ENCODE measurements at places on chromosomes 5 and 9. TPM values are rescaled to one million over a fixed set of nuclear protein-coding genes. Genes with fewer than 3 reads are reported as not detected.

- no peak for DNase-seq
Observed at GRCh38 chr9:94881023-94881422, 154.5 kb downstream of the AOPEP start.

Gene MOB3B
- 13.8 TPM for polyA plus RNA-seq

- DNase-seq, result peak; percentile 69
Observed at GRCh38 chr5:1380011-1380817, 35.3 kb upstream of the CLPTM1L start.

DNA sequence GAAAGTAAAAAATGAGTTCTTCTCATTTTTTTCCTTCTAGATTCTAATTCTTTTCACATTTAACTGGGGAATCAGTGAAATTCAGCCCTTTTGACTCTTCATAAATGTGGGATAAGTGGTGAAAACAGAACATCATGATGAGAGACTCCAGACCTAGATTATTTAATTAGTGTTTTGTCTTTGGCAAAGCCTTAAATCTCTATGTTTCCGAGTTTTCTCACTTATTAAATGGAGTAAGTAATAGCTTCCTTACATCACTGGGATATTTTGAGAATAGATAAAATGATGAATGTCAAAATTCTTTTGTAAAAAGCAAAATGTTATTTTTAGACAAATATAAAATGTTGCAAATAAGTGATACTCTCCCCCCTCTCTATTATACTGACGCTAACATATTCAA, 468.6 kb upstream of the ARRDC3 start:
- DNase-seq, result no peak

DNA sequence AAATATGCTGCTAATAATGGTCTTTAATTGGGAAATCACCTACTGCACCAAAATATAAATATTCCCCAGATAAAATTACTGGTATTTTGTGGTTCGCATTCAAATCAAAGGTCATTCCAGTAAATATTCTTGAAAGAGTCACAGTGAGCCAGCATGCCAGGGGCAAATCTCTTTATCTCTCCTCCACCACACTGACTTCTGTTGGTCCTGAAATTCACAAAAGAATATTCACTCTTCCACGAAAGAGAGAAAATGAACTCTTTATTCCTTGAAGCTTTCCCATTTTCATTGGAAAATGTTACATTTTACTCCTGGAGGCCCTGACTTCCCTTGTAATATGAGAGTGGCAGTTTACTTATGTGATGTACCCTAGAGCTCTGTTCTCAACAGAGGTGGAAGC, 39.7 kb downstream of the ZNF366 start:
- no peak for DNase-seq

Gene NUDCD2
- polyA plus RNA-seq, result 49.8 TPM

DNA sequence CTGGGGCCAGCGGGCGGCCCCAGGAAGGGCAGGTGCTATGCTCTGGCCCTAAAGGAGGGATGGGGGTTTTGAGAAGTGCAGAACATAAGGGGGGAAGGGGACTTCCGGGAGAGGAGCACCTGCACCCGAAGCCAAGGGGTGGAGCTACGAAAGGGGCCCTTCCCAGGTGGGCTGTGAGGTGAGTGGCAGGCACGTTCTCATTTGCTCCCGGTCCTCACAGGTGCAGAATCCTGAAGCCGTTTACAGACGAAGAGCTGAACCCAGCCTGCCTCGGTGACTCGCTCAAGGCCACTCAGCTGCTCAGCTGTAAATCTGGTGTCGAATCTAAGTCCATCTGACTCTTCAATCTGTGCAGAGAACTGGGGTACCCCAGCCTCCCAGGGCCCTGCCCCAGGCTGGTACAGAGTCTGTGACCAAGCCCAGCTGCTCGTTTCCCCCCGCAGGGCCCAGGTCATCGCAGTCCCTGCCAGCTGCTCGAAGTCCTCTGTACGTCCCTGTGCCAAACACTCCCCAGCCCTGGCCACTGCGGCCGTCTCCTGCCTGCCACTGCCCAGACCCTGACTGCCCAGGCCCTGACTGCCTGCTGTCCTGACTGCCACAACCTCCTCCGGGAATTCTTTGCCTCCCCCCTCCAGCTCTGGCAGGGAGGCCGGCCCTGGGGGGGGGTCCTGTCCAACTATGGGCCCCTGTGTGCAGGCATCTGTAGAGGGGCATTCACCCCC, 53.8 kb upstream of the RXRA start:
- no peak for DNase-seq

Gene MCTP1
- 5.9 TPM for polyA plus RNA-seq
